Activated naive CD8-positive, alpha-beta T cell treated with anti-CD3 and anti-CD28 coated beads for 36 hours (primary cell): ENCODE measurements at places on chromosomes 11 and 22. TPM values are rescaled to one million over a fixed set of nuclear protein-coding genes. Genes with fewer than 3 reads are reported as not detected.

The SYT13 gene
- not detected for total RNA-seq

The LRP4 gene
- 0.43 TPM for total RNA-seq

DNA sequence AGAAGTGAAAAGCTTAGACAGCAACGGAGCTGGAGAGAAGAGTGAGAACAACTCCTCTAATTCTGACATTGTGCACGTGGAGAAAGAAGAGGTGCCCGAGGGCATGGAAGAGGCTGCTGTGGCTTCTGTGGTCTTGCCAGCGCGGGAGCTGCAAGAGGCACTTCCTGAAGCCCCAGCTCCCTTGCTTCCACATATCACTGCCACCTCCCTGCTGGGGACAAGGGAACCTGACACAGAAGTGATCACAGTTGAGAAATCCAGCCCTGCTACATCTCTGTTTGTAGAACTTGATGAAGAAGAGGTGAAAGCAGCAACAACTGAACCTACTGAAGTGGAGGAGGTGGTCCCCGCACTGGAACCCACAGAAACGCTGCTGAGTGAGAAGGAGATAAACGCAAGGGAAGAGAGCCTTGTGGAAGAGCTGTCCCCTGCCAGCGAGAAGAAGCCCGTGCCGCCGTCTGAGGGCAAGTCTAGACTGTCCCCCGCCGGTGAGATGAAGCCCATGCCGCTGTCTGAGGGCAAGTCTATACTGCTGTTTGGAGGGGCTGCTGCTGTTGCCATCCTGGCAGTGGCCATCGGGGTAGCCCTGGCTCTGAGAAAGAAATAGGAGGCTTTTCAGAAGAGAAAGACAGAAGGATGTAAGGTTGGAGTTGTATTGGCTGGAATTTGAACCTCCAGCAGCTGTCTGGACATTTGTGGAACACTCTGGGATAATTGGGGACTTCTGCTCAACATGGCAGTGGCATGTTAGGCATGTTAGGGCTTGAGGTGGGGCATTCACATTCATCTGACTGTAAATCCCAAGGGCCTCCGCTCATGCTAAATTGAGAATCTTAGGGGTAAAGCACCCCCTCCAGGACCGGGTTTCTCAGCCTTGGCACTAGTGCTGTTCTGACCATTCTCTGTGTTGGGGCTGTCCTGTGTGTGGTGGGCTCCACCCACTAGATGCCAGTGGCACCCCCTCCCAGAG is 47.1 kb downstream of the BID start:
- peak overlapping the region; percentile 43 for H3K27ac ChIP-seq
- H3K27me3 ChIP-seq = no peaks in the 10 kb centered on the region
- H3K4me1 ChIP-seq = peaks cover 15% of the 10 kb centered on the region
- H3K4me3 ChIP-seq = no peak overlapping the region
- DNase-seq = no peak

DNA sequence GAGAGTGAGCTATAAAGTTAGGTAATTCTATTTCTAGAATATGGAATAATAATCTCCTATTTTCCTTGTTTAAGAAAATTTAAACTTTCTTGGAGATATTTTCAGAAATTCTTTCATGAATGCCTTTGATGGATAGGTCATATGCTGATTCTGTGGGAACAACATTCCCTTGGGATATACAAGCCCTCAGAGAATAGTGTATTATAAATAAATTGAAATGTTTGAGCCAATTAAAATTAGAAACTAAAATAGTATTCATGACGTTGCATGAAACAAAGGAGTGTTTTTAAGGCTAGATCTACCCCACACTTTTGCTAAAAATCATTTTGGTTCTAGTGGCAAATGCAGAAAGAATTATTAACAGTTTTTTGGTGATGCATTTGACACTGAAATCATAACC is 269.3 kb upstream of the ANO3 start:
- no peak for DNase-seq
- H3K4me1 ChIP-seq = no peaks in the 10 kb centered on the region
- no peak overlapping the region for H3K4me3 ChIP-seq
- H3K36me3 ChIP-seq = no peaks in the 10 kb centered on the region

GRCh38 chr11:90855531-90855930 is 632.7 kb upstream of the CHORDC1 start:
- no peak overlapping the region for H3K27ac ChIP-seq
- H3K27me3 ChIP-seq = no peaks in the 10 kb centered on the region
- DNase-seq = no peak
- no peak overlapping the region for H3K4me3 ChIP-seq

DNA sequence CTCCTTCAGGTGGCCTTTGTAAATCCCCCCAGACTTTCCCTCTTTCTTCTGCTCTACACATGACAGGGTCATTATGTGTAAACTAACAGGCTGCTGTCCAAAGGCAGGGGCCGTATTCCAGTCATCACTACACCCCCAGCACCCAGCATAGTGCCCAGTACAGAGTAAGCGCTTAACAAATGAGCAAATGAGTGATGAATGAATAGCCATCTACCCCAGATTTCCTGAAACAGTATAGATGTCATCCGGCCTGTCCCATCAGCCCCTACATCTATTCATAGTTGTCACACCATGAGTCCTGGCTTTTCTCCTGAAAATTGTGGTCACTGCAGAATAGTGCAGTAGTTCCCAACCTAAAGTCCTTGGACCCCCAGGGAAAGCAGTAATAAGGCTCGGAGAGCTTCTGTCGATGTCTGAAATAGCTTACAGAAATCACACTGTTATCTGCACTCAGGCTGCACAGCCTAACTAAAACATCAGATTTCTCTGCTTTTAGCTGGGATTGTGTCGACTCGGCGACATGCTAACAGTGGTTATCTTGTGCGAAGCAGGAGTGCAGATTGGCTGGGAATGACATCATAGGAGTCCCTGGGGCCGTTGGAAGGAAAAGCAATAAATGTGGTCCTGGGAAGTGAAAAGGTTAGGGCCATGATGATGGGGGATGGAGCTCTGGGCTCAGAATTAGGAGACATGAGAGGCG is 143.8 kb upstream of the NECTIN1 start:
- DNase-seq = no peak
- H3K4me3 ChIP-seq = no peak overlapping the region
- peaks cover 10% of the 10 kb centered on the region for H3K27me3 ChIP-seq
- H3K36me3 ChIP-seq = no peaks in the 10 kb centered on the region
- H3K27ac ChIP-seq = no peak overlapping the region

GRCh38 chr22:35599364-35599763 is 17.8 kb downstream of the MB start:
- no peak overlapping the region for H3K4me3 ChIP-seq
- no peaks in the 10 kb centered on the region for H3K36me3 ChIP-seq
- no peak for DNase-seq
- H3K27ac ChIP-seq = no peak overlapping the region
- no peaks in the 10 kb centered on the region for H3K4me1 ChIP-seq
